ENCODE measurements at places on chromosomes 5 and 9. TPM values are rescaled to one million over a fixed set of nuclear protein-coding genes. Genes with fewer than 3 reads are reported as not detected.

GRCh38 chr5:139696894-139697658, 48.9 kb downstream of the CXXC5 start:
- no peaks in the 10 kb centered on the region for H3K36me3 ChIP-seq
- DNase-seq = peak; percentile 58
- no peak overlapping the region for H3K4me3 ChIP-seq
- H3K4me1 ChIP-seq = peaks cover 28% of the 10 kb centered on the region
- H3K27ac ChIP-seq = peak overlapping the region; percentile 83
- no peaks in the 10 kb centered on the region for H3K27me3 ChIP-seq

DNA sequence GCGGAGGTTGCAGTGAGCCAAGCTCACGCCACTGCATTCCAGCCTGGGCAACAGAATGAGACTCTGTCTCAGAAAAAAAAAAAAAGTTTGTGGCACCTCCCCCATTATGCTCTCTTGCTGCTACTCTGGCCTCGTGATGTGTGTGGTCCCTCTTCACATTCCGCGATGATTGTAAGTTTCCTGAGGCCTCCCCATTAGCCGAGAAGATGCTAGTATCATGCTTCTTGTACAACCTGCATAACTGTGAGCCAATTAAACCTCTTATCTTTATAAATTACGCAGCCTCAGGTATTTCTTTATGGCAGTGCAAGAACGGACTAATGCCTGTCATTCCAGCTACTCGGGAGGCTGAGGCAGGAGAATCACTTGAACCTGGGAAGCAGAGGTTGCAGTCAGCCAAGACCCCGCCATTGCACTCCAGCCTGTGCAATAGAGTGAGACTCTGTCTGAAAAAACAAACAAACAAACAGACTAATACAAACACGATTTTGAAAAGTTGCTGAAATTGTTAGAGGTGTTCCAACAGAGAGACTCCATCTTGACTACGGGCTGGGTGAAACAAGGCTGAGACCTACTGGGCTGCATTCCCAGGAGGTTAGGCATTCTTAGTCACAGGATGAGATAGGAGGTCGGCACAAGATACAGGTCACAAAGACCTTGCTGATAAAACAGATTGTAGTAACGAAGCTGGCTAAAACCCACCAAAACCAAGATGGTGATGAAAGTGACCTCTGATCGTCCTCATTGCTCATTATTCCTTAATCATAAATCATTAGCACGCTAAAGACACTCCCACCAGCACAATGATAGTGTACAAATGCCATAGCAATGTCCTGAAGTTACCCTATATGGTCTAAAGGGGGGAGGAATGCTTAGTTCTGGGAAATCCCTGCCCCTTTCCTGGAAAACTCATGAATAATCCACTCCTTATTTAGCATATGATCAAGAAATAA, 8.3 kb upstream of the AFF4 start:
- DNase-seq = no peak
- H3K27me3 ChIP-seq = no peaks in the 10 kb centered on the region
- no peak overlapping the region for H3K4me3 ChIP-seq
- no peaks in the 10 kb centered on the region for H3K4me1 ChIP-seq
- H3K27ac ChIP-seq = no peak overlapping the region
- H3K36me3 ChIP-seq = no peaks in the 10 kb centered on the region

- no peaks in the 10 kb centered on the region for H3K4me1 ChIP-seq
- H3K27me3 ChIP-seq = no peaks in the 10 kb centered on the region
- DNase-seq = no peak
- no peak overlapping the region for H3K27ac ChIP-seq
Observed at GRCh38 chr9:17472126-17472525, 106.7 kb upstream of the SH3GL2 start.

DNA sequence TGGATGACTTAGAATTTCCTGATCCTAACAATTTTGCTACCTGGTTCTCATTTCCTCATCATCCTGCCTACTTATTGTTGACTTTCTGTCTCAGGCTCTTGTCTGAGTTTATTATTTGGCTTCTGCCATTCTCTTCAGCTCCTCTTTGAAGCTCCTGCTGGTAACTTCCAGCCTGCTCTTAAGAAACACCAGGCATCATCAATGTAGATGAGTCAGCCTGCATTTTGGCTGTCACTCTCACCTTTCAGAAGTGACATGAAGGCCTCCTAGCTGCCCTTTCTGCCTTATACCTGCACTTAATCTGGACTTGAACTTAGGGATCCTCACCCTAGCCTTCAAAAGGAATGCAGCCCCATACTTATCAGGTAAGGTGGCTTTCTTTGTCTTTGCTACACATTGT, 551.8 kb upstream of the ZNF608 start:
- no peaks in the 10 kb centered on the region for H3K36me3 ChIP-seq
- no peaks in the 10 kb centered on the region for H3K27me3 ChIP-seq
- no peak overlapping the region for H3K27ac ChIP-seq
- no peak for DNase-seq
- H3K4me1 ChIP-seq = no peaks in the 10 kb centered on the region
- H3K4me3 ChIP-seq = no peak overlapping the region

- H3K27ac ChIP-seq = no peak overlapping the region
- no peak for DNase-seq
- H3K27me3 ChIP-seq = no peaks in the 10 kb centered on the region
- H3K4me3 ChIP-seq = no peak overlapping the region
Observed at GRCh38 chr5:179331591-179332375, 13.5 kb downstream of the ADAMTS2 start.

DNA sequence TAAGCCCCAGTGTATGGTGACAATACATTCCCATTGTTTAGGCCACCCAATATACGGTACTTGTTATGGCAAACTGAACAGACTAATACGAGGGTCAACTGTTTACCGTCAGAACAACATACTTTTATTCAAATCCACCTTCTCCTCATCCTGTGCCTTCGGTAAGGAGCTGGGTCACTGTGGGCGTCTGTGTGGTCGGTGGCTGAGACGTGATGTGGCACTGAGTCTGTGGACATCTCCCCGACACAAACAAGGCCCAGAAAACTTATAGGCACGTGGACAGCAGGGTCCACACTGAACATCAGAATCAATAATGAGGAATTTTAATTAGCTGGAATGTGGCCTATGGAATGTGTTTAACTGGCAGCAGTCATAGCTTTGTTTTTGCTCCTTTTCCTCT, 154.3 kb upstream of the IRX2 start:
- no peaks in the 10 kb centered on the region for H3K4me1 ChIP-seq
- DNase-seq = no peak
- no peaks in the 10 kb centered on the region for H3K36me3 ChIP-seq
- H3K4me3 ChIP-seq = no peak overlapping the region
- no peak overlapping the region for H3K27ac ChIP-seq

DNA sequence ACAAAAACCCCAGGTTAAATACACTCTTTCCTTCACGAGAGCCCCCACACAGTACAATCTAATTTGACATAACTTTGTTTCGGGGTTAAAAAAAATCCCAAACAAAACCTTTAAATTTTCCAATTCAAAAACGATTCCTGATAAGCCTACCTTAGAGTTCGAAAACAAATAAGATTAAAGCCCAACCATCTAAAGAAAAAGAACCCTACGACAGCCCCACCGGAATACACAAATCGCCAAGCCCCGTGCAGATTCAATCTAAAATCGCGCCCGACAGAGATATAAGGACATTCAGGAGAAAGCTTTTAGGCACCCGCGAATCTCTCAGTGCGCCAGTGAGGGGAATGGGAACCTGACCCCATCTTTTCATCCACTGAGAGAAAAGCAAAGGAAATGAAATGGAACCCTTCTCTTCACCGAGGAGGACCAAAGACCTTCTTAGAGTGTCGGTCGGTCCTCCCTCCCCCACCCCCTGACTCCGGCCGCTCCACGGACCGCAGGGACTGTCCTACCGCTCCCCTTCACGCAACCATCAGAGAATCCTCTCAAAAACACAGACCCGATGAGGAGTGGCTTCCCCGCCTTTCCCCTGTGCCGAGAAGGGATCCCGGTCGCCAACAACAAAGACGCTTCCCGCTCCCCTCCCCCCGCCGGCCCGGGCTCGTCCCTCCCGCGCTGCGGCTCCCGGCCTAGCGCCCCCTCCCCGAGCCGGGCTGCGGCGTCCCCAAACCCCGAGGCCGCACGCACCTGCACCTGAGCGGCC, 925 bp downstream of the ABHD17B start:
- peak overlapping the region; percentile 81 for H3K4me3 ChIP-seq
- no peaks in the 10 kb centered on the region for H3K36me3 ChIP-seq
- no peaks in the 10 kb centered on the region for H3K27me3 ChIP-seq

DNA sequence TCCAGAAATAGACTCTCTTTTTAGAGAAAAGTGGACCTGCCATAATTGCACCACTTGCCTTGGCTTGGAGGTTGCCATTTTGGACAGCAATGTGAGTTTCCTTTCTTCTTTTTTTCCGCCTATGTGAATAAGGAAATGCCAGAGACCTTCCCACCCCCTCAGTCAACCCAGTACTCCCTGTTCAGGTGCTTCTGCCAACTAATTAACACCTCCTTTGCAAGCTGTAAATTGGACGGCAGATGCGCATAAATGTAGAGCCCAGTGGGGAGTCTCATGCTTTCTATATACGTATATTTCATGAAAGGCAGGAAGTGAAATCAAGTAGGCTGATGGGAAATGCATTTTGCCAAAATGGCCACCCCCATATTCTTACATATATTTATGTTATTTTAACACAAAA, 269.8 kb upstream of the RFX3 start:
- no peaks in the 10 kb centered on the region for H3K4me1 ChIP-seq
- no peak overlapping the region for H3K27ac ChIP-seq
- no peak overlapping the region for H3K4me3 ChIP-seq
- no peaks in the 10 kb centered on the region for H3K27me3 ChIP-seq

DNA sequence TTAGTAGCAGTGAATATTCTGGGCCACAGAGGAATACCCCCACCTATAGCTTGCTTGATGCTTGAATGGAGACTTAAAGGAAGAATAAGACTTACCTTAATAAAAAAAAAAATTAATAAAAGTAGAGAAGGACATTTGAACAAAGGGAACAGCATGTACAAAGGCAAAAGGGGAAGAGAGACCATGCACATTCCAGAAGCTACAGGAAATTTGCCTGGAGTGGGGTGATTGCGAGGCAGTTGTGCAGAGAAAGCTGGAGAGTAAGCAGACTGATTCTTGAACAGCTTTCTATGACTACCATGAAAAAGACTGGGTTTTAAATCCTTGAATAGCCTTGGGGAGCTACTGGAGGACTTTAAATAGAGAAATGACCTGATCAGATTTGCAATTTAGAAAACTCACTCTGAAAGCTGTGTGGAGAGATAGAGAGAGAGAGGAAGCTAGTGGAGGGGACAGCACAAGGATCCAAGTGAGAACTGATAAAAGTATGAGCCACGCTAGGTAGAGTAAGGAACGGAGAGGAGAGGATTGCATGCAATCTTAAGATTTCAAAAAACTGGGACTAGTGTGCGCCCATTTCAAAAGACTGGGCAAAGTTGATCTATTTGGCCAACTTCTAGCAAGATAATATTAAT, 12.5 kb upstream of the SSBP2 start:
- no peak for DNase-seq
- H3K4me1 ChIP-seq = no peaks in the 10 kb centered on the region
- peak overlapping the region; percentile 8 for H3K27ac ChIP-seq
- H3K4me3 ChIP-seq = no peak overlapping the region
- no peaks in the 10 kb centered on the region for H3K36me3 ChIP-seq

SLC2A6 gene
- 17.2 TPM for total RNA-seq

OR1J2 gene
- total RNA-seq = not detected

EGFL7 gene
- total RNA-seq = 321 TPM

Data from upper lobe of left lung (tissue), 6 donors.